Cortex of kidney (tissue), 1 donor: ENCODE measurements at places on chromosomes 3 and 15.

DNA sequence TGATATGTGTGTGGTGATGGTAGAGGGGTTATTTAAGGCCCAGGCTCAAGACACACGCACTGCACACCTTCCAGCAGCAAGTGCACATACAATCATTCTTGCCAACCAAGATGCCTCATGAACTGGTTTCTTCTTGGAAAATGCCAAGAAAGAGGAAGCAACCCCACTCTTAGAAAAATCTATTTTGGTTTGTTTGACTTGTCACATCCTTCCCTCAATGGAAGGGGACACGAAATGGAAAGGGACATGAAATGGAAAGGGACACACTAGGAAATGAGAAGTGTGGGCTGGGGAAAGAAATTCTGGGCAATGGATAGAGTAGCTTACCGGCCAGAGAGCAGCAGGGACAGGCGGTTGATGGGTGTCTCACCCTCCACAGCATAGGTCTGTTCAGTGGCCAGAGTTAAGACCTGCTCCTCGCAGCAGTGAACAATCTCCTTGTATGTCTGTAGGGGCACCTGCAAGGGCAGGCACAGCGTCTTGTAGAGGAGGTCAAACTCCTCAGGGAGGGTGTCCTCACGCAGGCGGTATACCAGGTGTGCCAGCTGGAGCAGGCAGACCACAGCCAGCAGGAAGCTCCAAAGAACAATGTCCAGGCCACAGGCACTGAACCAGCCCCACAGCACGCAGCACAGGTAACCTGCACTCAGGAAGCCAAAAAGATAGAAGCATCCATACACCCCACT, 640 bp downstream of the POPDC2 start:
- no peak for DNase-seq

DNA sequence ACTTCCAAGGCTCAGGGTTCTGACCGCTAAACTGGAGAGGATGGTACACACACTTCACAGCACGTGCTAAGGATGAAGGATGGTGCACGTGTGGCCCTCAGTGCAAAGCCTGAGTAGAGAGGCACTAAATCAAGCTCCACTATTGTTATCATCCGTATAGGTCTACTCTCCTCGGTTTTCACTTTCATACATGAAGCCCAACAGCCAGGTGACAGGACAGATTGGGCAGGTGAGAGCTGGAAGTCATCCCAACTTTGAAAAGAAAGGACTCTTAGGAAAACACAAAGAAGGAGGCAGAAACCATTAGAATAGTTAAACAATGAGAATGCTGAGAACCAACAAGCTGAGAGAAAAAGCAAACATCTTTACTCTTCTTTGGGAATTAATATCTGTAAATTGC, 21.1 kb downstream of the MAGI1 start:
- DNase-seq: no peak

DNA sequence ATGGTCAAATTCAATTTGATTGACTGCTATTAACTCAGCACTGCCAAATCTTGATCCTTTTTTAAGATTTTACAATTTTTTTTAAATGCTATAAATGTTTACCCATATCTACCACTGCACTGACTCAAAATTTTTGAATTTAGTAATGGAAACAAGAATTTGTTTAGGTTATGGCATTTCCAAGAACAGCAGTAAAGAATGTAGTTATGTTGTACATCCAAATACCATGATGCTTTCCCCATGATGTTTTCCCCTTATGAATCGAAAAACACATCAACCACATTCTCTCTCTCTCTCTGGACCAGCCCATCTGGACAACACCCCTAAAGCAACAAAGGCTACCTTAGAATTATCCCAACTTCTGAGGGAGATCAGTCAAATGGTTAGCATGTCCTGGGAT, 14.2 kb downstream of the CHRM5 start:
- no peak for DNase-seq

GRCh38 chr3:152380043-152380442, 111.3 kb downstream of the MBNL1 start:
- DNase-seq: no peak

GRCh38 chr3:5020242-5020722, 41.0 kb downstream of the BHLHE40 start:
- DNase-seq: no peak

GRCh38 chr3:140470962-140471361, 206.9 kb upstream of the TRIM42 start:
- no peak for DNase-seq

DNA sequence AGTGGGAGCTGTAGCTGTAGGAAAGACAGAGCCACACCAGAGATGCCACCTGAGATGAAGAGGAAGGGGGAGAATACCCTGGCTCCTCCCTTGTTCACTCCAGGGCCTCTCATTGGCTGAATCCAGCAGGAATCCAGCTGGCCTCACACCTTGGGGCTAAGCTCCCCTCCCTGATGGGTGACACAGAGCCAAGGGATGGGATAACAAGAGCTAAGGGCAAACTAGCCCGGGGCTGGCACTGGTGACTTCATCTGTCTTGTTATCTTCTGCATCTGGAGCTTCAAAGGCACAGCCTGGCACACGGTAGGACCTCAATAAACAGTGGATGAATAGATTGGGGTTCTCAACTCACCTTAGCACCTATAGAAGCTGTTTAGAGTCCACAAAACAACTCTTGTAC, 13.8 kb upstream of the GATA2 start:
- DNase-seq: no peak

DNA sequence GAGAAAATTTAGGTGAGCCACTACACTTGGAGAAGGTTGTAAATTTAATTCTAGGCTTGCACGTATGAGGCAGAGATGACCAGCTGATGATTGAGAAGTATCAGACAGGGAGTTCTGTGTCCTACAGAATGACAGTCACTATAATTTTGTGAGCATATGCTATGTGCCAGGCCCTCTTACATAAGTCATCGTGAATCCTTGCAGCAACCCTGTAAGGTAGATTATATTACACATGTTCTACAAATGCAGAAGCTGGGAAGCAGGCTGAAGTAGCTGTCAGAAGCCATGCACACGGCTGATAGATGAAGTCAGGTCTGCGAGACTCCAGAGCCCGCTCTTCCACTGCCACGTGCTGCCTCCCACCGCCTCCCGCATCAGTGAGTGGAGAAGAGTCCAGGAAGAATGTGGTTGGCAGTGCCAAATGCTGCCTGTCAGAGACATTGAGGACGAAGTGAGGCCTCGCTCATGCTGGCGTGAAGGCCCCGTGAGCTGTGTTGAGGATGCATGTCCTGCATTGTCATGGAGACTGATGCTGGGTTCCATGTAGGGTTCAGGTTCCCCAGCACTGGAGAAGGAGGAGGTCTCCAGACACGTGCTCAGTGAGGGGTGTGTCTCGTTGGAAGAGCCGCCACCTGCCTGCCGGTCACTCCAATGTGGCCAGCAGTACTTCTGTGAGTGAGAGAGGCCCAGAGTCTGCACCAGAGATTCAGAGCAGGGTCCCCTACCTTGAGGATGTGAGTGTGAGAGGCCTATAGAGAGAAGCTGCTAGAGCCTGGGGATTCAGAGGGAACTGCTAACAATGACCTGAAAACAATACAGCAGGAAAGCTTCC, 123.3 kb upstream of the PLXNA1 start:
- no peak for DNase-seq

GRCh38 chr15:33964665-33965040, 3.6 kb upstream of the CHRM5 start:
- no peak for DNase-seq

GRCh38 chr3:88311826-88312225, 162.1 kb downstream of the C3orf38 start:
- DNase-seq: no peak

GRCh38 chr15:63668601-63669000, 71.4 kb downstream of the FBXL22 start:
- DNase-seq: no peak

- no peak for DNase-seq
Observed at GRCh38 chr15:43194795-43195194, 9.6 kb downstream of the CCNDBP1 start.

GRCh38 chr3:15498431-15499214, 22.9 kb downstream of the COLQ start:
- DNase-seq: no peak

GRCh38 chr3:117454908-117455307, 745.3 kb downstream of the TUSC7 start:
- DNase-seq: no peak

GRCh38 chr3:98730338-98730737, 32.8 kb upstream of the ST3GAL6 start:
- no peak for DNase-seq

- DNase-seq: no peak
Observed at GRCh38 chr15:70414626-70415025, 316.9 kb upstream of the TLE3 start.

GRCh38 chr3:12237912-12238650, 50.8 kb upstream of the PPARG start:
- DNase-seq: no peak

GRCh38 chr3:9846231-9846630, 2.4 kb upstream of the RPUSD3 start:
- no peak for DNase-seq

GRCh38 chr3:188940573-188940932, 231.2 kb upstream of the TPRG1 start:
- no peak for DNase-seq

DNA sequence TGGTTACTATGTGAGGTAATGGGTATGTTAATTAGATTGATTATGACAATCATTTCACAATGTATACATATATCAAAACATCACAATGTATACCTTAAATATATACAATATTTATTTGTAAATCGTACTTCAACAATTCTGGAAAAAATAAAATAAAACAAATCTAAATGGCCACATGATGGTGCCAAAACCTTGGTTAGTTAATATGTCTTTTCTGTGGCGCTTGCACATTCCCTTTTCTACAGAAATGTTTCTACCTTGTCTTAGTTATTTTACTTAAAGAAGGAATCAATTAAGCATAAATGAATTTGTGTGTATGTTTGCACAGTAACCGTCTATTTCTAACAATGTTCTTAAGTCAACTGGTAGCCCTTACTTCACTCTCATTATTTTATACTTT, 53.4 kb downstream of the OXSM start:
- DNase-seq: no peak

DNA sequence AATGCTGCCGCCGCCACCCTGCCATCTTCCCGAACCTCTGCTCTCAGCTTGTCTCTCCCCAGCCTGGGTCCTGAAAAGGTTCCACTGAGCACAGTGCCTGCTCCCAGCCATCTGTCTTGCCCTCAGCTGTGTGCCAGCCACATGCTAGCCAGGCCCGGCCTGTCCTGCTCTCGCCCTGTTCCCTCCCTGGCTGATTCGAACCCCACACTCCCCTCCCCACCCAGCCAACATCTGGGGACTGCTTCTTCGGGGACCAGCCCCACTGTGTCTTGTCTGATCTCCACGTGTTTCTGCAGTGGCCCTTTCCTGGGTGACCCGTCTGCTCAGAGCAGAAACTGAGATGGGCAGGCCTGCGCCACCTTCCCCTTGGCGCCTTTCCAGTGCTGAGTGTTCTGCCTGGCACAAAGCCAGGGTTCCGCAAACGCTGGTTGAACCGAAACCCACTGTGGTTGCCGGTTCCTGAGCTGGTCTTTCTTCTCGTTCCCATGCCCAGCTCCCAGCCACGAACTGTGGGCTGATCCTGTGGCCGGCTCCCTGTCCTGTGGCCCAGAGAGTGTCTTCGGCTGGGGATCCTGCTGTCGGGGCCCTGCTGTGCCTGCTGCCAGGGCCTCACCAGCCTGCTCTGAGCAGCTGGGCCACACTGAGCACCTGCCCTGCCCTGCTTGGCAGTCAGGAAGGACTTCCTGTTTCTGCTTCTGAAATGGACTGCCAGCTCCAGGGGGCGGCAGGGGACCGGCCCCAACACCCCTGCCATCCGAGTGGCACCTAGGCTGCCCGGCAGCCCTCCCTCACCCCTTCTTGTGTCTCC, 62.7 kb upstream of the KLF13 start:
- DNase-seq: no peak

DNA sequence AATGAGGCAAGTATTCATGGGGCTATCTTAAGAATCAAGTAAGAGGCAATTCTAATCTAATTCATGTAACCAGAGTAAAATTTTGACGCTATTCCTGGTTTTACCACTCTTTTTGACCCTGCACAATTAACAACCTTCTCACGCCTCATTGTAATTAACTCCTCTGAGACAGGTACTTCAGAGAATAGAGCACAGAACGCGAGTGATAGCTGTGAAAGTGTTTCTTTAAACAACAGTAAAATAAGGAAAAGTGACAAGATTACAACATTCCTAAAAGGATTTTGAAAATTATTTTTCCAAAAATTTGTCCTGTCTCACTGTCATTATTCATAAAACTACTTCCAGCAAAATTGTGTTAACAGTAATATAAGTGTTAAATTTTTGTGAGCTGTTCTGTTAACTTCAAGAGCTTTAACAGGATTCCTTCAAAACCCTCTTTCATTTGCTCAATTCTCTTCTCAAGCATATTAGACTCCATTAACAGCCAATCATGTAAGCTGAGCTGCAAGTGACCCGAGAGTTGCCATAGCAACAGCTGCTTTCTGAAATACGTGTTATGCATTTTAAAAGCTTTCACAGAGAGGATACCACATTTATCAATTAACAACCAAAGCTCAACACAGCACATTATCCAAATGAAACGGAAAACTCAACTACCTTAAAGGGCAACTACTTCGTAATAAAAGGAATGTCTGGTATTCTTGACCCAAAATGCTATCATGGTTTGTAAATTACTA, 93.1 kb downstream of the STAG1 start:
- no peak for DNase-seq

DNA sequence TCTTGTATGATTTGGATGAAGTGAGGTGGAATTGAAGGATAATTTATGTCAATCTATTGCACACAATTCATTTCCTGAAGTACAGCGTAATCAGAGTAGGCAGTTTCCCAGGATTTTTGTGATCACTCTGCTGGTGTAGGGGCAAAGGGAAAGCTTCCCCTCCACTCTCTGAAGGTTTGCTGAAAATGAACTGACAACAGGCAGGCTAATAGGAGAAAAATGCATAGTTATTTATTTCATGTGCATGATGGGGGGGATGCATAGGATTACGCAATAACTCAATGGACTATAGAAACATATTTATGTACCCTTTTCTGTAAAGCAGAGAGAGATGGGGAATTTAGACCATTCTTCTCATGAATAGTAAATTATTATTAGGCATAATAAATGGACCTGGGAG, 872.9 kb downstream of the NAALADL2 start:
- DNase-seq: no peak

DNA sequence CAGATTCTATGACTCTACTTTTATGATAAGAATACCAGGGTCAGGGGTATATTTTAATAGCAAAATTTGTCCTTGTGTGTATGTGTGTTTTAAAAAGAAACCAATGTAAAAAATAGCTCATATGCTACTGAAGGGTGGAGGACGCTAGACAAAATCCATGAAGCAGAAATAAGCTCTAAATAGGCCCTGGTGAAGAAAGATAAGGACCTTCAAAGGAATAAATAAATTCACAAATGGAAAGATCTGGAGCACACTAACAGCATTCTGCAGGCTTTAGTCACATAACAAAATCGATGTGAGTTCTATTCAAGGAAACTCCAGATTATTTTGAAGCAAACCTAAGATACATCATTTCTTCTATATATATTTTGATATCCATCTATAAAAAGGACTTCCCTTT, 27.2 kb upstream of the ATP11B start:
- no peak for DNase-seq

- DNase-seq: no peak
Observed at GRCh38 chr3:50457988-50458387, 45.4 kb downstream of the CACNA2D2 start.

- no peak for DNase-seq
Observed at GRCh38 chr15:41804361-41804760, 23.5 kb upstream of the JMJD7 start.

GRCh38 chr3:52041118-52041731, 15.1 kb downstream of the DUSP7 start:
- no peak for DNase-seq

GRCh38 chr3:146881966-146882760, 277.0 kb upstream of the PLSCR5 start:
- DNase-seq: no peak

GRCh38 chr3:48241796-48242455, 1.0 kb downstream of the ZNF589 start:
- DNase-seq: no peak
